ENCODE measurements at places on chromosomes 13 and 19.

DNA sequence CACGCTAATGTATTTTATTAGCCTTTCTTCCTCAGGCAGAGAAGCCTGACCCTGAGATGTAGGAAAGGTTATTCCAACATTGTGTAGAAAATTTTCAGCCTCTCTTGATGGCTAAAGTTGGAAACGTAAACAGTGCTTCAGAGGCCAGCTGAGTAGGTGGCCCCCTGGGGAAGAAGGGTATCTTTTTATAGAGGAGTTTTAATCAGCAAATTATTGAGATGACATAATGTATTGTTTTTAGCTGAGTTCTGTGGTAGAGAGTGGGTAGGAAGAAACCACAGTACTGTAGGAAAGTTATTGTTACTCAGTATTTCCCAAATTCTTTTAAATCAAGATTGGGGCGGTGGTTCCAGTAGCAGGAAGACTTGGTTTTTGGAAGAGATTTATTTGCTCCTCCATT, 268.8 kb downstream of the DLEU7 start:
- no peak for DNase-seq

DNA sequence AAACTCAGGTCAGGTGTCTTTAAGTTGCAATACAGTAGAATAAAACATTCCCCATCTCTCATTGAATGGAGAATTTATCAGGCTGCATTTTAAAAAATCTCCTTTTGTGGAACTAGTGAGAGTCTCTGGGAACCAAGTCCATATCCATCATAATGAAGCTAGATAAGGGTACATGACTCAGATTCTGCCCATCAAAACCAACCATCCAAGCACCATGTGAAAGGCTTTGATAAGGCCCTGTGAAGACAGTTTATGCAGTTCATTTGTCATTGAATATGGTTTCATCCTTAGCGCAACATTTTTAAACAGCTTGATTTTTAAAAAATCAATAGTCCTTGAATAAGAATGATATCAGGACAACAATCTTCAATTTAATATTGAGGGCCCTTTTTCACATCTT, 56.3 kb upstream of the DIAPH3 start:
- no peak for DNase-seq

DNA sequence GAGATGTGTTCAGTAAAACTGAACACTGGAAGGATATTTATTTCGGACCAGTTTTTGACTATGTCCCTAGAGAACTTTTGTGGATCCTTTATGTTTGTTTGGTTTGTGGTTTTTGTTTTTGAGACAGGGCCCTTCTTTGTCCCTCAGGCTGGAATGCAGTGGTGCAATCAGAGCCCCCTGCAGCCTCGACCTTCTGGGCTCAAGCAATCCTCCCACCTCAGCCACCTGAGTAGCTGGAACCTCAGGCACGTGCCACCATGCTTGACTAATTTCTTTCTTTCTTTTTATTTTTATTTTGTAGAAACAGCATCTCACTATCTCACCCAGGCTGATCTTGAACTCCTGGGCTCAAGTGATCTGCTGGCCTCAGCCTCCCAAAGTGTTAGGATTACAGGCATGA, 955 bp upstream of the ZNF709 start:
- no peak for DNase-seq

- DNase-seq: no peak
Measured at GRCh38 chr19:7611541-7612279, 16.0 kb downstream of the CAMSAP3 start.

- DNase-seq: peak; percentile 76
Measured at GRCh38 chr19:50330365-50331078, 1.3 kb upstream of the KCNC3 start.

GRCh38 chr19:31139871-31140505, 209.2 kb downstream of the TSHZ3 start:
- no peak for DNase-seq

DNA sequence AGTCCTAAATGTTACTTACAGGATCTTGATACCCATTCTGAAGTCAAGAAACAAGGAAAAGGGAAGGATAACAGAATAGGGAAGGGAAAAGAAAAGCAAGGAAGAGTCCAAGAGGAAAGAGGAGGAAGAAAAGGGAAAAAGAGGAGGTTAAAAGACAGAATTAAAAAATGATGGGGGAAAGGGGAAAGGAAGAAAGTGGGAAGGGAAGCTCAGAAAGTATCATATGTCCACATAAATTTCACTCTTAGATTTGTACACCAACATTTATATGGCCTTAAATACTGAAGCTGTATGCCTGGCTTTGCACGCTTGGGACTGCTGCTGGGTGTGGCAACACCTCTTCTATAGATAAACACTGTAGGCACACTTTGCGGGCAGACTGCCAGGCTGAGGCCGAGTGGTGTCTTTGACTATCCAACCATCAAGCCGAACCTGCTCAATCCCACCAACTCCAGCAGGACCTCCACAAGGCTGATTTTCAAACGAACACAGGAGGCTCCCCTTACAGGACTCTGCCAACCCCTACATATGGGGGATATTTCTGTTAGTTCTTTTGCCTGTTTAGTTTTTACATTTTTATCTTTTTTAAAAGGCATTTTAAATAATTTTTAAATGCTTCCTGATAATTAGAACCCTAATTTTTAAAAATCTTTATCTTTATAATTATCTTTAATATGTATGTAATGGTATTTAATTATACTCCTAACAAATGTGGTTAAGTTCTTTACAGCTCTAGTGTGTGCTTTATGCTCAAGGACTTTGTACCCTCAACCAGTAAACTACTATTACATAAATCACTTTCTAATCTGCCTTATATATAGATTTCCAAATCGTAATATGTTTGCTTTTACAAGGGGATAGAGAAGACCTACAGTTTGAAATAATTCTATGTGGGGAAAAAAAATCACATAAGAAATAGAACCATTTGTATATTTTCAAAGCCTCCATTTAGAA, 154.2 kb downstream of the DIAPH3 start:
- peak; percentile 97 for DNase-seq

GRCh38 chr13:76813891-76814290, 72.3 kb downstream of the KCTD12 start:
- DNase-seq: peak; percentile 89

DNA sequence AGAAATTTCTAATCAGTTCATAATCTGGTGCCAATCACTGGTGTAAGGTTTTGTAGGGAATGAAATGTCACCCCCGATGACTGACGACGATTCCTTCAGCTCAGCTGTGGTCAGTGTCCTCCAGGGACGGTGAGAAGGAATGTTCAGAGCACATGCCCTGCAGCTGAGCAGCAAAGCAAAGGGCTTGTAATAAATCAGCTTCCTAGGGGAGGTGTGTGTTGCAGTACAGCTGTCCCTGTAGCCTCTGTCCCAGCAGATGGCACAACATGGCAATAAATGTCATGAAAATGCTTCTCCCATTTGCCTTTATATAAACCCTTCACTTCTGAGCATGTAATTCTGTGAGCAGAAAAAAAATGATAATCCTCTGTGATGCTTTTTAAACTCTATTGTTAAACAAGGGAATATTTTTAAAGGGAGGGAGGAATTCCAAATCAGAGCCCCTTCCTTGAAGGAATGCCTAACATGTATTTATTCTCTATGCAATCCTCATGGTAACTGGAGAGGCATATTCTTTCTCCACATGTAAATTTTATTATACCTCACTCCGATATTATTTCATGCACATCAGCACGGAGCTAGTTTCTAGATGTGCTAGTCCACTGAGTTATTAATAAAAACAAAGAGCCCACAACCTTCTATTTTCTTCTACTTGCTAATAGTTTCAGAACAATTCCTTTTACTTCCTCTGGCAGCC, 102.5 kb downstream of the FAM216B start:
- peak; percentile 23 for DNase-seq

DNA sequence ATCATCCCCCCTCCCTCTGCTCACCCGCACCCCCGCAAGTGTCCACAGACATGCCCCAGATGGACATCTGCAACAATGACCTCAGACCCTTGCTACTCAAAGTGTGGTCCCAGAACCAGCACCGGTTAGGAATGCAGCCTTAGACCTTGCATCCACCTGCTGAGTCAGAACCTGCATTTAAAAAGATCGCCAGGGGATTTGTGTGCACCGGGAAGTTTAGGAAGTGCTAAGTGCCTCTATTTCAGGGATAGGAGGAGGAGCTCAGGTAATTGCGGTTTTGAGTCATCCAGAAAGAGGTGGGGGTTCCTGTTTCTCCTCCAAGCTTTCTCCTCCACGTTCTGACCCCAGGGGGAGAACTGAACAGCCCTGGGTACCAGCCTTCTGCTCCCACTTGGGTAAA, 46.2 kb downstream of the CACNA1A start:
- DNase-seq: no peak

- peak; percentile 61 for DNase-seq
Measured at GRCh38 chr19:2477732-2478191, 1.8 kb downstream of the GADD45B start.

- no peak for DNase-seq
Measured at GRCh38 chr19:2355168-2356035, 4.7 kb upstream of the TMPRSS9 start.

DNA sequence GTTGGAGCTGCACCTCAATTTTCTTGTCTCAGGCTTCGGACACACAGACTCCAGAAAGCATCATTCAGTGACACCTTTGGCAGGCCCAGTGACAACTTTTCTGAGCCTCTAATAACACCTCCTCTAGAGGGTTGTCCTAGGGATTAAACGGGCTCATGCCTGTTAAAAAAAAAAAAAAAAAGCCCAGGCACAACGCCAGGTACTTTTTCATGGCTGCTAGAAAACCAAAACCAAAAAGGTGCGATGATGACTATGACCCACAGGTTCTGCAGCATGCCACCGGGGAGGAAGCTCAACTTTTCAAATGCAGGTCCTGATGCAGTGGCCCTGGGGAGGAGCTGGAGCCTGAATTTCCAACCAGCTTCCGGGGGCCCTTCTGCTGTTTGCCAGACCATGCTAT, 184.2 kb downstream of the ABCC4 start:
- DNase-seq: no peak

DNA sequence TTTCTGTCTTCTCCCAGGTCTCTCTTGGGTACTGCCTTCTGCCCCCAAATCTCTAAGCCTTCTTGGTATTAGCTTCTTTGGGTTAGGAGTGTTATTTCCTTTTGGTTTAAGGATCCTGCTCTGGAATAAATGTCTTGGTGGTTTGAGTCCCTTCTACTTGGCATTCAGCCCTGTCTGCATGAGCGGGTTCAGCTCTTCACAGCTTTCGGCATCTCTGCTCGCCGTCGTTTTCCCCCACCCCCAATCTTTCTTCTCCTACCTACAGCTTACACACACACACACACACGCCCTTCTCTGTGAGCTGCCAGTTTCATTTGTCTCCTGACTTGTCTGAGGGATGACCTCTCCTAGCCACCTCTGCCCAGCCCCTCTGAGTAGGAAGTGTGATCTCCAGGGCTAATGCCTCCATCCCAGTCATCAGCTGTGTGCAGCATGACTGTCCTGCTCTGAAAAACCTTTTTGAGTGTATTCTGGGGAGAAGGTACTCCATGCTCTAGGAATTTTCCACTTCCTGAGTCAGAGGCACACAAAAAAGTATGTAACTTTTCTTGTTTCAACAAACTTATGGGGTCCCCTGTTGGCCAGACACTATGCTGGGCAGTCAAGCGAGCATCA, 4.7 kb downstream of the CNOT3 start:
- DNase-seq: no peak

GRCh38 chr13:102582256-102582655, 14.5 kb upstream of the TPP2 start:
- no peak for DNase-seq

DNA sequence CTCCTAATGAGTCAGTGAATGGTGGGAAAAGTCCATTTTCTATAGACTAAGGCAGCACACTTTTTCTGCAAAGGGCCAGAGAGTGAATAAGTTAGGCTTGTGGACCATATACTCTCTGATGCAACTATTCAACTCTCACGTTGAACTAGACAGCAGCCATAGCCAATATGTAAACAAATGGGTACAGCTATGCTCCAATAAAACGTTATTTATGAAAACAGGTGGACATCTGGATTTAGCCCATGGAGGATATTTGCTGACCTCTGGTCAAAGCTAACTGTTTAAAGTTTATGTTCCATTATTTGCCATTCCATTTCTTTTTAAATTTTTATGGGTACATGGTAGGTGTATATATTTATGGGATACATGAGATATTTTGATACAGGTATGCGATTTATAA, 4.7 kb upstream of the CCDC169 start:
- DNase-seq: no peak

GRCh38 chr13:112145551-112146360, 78.8 kb downstream of the SOX1 start:
- DNase-seq: no peak

GRCh38 chr13:100646871-100647270, 27.7 kb downstream of the TMTC4 start:
- no peak for DNase-seq

- no peak for DNase-seq
Measured at GRCh38 chr13:90713441-90714133, 633.9 kb upstream of the MIR17HG start.
